ENCODE measurements at places on chromosomes 3 and 15.

DNA sequence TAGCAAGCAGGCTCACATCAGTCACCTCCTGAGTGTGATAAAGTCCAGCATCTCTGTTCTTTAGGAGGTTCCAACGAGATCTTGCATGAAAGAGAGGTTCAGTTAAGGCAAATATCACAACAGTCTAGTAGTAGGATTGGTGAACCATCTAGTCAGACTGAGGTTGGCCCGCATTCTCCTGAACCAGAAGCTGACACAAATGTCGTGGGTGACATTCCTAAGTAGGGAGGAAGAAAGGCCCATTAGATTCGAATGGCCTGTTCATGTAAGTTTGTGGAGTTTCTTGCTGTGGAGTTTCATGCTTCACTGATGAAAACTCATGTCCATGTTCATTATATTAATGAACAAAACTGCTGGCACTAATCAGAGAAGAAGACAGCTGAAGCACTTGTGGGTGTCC lies 66.7 kb upstream of the XCR1 start:
- DNase-seq: no peak

DNA sequence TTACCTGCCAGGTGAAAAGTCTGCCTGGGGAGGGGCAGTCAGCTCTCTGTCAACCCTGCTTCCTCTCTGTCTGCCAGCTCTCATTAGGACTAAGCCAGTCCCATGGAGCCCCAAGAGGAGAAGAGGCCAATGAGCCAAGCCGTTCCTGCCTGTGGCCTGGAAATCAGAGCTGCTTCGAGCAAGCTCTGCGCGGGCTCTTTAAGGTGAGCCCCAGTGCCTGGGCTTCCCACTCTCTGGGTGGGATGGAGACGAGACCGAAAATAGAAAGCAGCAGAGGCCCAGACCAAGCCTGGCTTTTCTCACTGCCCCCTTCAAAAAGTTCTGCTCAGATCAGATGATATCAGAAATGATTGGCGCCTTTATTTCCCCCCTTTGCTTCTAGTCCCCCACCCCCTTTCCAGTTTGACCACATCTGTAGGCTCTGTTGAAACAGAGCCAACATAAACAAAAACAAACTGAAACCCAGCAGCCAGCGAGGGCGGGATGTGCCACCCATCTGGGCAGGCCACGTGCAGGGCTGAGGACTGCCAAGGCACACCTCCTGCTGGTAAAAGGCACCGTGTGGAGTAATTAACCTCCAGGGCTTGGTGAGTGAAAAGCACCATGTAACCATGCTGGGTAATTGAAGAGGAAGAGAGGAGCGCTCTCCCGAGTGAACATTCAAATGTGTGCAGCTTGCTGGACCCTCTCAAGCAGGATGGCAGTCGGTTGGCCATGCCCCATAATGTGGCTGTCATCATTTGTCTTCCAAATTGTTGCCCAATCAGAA lies 471.0 kb upstream of the PROK2 start:
- peak; percentile 15 for DNase-seq

GRCh38 chr3:148093753-148094152 lies 604.0 kb upstream of the AGTR1 start:
- no peak for DNase-seq

- no peak for DNase-seq
Measured at GRCh38 chr3:69020424-69020823, 6.9 kb upstream of the EOGT start.

- peak; percentile 9 for DNase-seq
Measured at GRCh38 chr3:10702961-10703740, 112.9 kb upstream of the SLC6A11 start.

DNA sequence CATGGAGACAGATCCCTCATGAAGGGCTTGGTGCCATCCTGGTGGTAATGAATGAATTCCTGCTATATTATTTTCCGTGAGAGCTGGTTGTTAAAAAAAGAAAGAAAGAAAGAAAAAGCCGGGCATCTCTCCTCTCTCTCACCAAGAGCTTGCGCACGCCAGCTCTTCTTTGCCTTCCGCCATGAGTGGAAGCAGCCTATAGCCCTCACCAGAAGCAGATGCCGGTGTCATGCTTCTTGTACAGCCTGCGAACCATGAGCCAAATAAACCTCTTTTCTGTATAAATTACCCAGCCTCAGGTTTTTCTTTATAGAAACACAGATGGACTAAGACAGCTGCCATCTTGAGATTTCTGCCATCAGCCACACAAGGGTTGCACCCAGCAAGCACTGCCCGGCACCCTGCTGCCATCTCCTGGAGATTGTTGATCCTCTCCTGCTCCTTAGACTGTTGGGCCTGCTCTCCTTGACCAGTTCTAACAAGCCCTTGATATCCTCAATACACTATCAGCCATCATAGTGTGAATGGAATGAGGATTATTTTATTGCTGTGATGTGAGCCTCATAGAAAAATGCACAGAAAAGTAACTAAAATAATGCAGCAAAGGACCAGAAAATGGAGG lies 3.5 kb upstream of the AHSG start:
- no peak for DNase-seq

- no peak for DNase-seq
Measured at GRCh38 chr15:100254285-100254684, 87.5 kb downstream of the ADAMTS17 start.

DNA sequence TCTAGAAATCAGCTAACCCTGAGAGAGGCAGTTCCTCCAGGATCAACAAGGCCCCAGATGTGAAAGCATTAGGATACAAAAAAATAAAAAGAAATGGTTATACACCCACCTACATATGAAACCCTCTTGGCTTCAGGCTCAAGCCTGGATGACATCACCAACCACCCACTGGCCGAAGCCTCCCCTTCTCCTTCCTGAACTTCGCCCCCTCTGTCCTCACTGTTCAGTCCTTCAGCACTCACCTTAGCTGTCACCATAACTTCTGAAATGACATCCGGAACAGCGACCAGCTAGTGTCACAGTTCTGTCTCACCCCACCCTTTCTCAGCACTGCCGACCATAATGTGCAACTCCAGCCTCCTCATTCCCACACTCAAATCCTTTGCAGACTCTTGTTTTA lies 98.7 kb downstream of the PLCH1 start:
- DNase-seq: no peak

GRCh38 chr3:194337965-194338753 lies 13.0 kb downstream of the CPN2 start:
- no peak for DNase-seq

GRCh38 chr3:101458387-101458786 lies 54.6 kb downstream of the SENP7 start:
- no peak for DNase-seq

DNA sequence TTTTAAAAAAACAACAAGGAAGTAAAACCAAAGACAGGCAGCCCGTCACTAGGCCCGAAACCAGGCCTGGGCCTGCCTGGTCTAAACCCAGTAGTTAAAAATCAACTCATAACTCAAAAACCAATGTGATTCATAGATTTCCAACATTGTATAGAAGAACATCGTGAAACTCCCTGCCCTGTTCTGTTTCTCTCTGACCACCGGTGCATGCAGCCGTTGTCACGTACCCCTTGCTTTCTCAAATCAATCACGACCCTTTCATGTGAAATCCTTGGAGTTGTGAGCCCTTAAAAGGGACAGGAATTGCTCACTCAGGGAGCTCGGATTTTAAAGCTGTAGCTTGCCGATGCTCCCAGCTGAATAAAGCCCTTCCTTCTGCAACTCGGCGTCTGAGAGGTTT lies 89.5 kb downstream of the DCLK3 start:
- no peak for DNase-seq

- no peak for DNase-seq
Measured at GRCh38 chr15:56366211-56366610, 985 bp downstream of the TEX9 start.

Data from activated naive CD4-positive, alpha-beta T cell treated with Interleukin-2 at 50 U/mL for 16 hours (primary cell).